ENCODE measurements at places on chromosomes 3 and 15.

DNA sequence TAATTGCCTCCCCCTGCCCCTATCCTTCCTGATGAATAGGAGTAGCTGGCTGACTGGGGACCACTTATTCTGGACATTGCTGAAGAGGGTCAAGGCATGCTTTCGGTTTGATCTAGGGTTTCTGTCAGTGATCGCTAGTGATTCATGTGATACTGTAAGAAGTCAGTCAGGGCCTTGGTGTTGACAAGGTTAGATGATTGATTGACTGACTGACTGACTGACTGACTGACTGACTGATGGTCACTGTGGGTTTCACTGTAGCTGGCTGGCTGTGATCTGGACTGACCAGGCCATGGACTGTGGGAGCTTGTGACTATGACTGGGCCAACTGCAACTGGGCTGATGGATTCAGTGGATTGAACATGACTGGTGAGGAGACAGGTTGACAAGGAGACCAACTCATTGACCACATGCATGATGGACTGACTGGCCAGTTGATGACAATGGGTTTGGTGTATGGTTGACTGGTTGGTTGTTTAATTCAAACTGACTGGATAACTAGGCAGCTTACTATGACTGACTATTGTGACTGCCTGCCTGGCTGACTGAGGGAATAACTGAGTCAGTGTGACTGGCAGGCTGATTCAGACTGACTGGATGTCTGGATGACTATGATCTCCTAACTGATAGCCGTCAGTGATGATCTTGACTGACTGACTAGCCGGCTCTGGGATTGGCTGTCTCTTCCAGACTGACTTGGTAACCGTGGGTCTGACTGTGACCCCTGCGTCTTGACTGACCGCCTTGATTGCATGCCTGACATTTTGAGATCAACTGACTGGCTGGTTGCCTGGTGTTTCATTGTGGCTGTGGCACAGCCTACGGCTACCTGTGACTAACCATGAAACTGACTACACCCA lies 509.9 kb downstream of the SHQ1 start:
- peak; percentile 72 for DNase-seq
- peaks cover 20% of the 10 kb centered on the region for H3K4me1 ChIP-seq
- peaks cover 3% of the 10 kb centered on the region for H3K36me3 ChIP-seq
- no peak overlapping the region for H3K27ac ChIP-seq
- H3K4me3 ChIP-seq = no peak overlapping the region
- no peaks in the 10 kb centered on the region for H3K27me3 ChIP-seq

- DNase-seq = no peak
- no peaks in the 10 kb centered on the region for H3K4me1 ChIP-seq
- H3K4me3 ChIP-seq = no peak overlapping the region
Measured at GRCh38 chr15:98207928-98208327, 247.4 kb downstream of the ARRDC4 start.

- no peaks in the 10 kb centered on the region for H3K27me3 ChIP-seq
- no peak overlapping the region for H3K4me3 ChIP-seq
- H3K27ac ChIP-seq = no peak overlapping the region
- no peaks in the 10 kb centered on the region for H3K36me3 ChIP-seq
- DNase-seq = no peak
Measured at GRCh38 chr15:64144192-64144564, 7.4 kb upstream of the SNX22 start.

DNA sequence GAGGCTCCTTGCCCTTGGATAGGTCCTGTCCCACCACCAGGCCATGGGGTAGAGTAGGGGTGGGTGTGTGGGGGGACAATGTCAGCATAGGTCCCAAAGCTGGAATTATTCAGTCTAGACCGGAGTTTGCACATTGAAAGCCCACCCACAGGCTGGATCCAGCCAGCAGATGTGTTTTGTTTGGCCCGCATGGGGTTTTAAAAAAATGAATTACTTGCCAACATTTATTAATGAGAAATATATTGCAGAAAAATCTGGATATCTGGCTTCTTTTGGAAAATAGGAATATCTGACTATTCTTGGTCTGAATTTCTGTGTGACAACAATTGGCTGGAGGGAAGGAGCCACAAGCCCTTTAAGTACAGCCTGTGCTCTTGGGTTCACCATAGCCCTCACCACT lies 17.3 kb upstream of the LRIG1 start:
- no peak for DNase-seq
- no peaks in the 10 kb centered on the region for H3K4me1 ChIP-seq
- H3K36me3 ChIP-seq = no peaks in the 10 kb centered on the region
- no peak overlapping the region for H3K27ac ChIP-seq

DNA sequence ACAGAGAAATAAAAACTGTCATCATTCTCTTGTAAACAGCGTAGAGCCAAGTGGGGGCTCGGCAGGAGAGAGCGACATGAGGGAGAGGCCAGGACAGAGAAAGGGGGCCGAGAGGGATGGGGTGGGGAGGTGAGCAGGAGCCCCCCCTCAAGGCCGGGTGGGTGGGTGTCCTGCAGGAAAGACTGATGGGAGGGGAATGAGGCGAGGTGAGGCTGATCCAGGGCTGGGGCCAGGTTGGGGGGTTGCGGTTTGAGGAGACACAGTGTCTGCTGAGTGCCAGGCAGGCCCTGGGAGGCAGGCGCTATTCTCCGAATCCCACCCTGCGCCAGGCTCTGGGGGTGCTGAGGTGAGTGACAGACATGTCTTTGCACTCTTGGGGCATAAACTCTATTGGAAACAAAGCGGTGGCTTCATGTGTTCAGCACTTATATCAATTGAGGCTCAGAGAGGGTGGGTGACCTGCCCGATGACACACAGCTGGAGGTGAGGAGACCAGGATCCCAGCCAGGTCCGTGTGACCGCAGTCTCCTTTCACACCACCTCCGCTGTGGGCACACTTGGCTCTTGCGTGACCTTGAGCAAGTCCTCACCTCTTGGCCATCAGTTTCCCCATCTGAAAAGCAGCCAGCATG lies 19.6 kb upstream of the CSPG4 start:
- H3K4me1 ChIP-seq = peaks cover 24% of the 10 kb centered on the region
- H3K27ac ChIP-seq = no peak overlapping the region
- peaks cover 23% of the 10 kb centered on the region for H3K27me3 ChIP-seq

- H3K36me3 ChIP-seq = no peaks in the 10 kb centered on the region
- H3K4me1 ChIP-seq = peaks cover 10% of the 10 kb centered on the region
- H3K4me3 ChIP-seq = no peak overlapping the region
- no peak overlapping the region for H3K27ac ChIP-seq
- no peaks in the 10 kb centered on the region for H3K27me3 ChIP-seq
- DNase-seq = no peak
Measured at GRCh38 chr3:3023111-3023745, 86.9 kb downstream of the IL5RA start.

GRCh38 chr3:107092121-107092520 lies 285.1 kb upstream of the CCDC54 start:
- H3K36me3 ChIP-seq = no peaks in the 10 kb centered on the region
- DNase-seq = no peak
- H3K27me3 ChIP-seq = peaks cover 23% of the 10 kb centered on the region
- H3K4me3 ChIP-seq = no peak overlapping the region
- no peaks in the 10 kb centered on the region for H3K4me1 ChIP-seq

DNA sequence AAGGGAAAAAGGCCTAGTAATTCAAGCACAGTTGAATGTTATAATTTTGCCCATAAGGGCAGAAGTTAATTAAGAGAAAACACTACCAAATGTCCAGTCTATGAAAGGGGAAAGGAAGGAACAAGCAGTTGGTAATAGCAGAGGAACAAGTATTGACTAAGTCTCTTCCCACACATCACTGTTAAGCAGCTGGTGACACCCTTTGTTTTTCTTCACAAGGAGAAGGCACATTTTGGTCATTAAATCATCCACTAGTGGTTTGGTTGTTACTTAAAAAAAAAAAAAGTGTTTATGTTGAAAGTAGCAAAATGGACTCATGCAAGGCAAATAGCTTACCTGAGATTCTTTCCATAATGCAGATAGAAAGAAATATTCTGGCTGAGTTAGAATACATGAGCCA lies 321.4 kb upstream of the NECTIN3 start:
- H3K4me3 ChIP-seq = no peak overlapping the region
- H3K36me3 ChIP-seq = no peaks in the 10 kb centered on the region
- no peaks in the 10 kb centered on the region for H3K4me1 ChIP-seq
- DNase-seq = no peak

DNA sequence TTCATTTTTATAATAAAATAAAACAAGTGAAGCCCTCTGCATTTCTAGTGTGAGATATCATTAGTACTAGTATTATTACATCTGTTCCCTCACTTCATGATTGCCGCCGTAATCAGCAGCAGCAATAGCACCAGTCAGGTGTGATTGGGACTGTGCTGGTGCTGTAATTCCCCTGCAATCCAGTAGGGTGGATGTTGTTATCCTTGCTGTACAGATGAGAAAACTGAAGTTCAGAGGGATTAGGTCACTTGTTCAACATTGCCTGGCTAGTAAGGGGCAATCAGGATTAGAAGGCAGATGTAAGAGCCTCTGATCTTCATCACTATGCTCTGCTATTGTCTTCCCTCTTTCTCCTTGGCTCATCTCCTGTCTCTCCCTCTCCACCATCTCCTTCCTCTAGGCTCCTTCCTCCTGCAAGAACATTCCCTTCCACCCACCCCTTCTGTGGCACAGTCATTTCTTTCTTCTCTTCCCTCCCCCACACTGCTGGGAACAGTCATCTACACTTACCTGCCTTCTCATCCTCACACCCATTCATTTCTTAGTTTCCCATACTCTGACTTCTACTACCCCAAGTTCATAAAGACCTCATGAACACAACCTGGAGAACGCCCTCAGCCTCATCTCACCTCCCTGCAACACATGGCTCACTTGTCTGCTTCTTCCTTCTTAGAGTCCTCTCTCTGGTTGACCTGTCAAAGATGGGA lies 29.7 kb downstream of the CRYGS start:
- H3K36me3 ChIP-seq = no peaks in the 10 kb centered on the region
- no peaks in the 10 kb centered on the region for H3K27me3 ChIP-seq
- peak overlapping the region; percentile 28 for H3K4me3 ChIP-seq
- peaks cover 100% of the 10 kb centered on the region for H3K4me1 ChIP-seq
- peak overlapping the region; percentile 2 for H3K27ac ChIP-seq
- DNase-seq = peak; percentile 55

DNA sequence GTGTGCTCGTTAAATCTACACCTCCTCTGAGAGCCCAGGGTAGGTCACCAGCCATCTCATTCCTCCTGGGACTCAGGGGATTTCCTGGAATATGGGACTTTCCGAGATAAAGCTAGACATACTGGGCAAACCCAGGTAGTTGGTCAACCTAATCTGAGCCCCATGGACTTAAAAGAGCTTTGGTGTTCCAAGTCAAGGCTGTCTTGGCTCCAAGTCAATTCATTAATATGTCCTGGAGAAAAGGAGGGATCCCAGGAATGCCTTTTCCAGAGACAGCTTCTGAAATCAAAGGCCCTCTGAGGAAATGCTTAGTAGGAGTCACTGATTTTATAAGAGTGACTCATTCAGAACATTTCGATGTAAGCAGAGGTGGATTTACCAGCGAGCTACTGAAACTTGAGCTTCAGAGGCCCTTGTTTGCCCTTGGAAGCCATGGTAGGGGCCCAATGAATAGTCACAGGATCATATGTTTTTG lies 137.3 kb upstream of the UBE2E1 start:
- DNase-seq = no peak
- H3K27ac ChIP-seq = no peak overlapping the region
- H3K4me3 ChIP-seq = no peak overlapping the region

DNA sequence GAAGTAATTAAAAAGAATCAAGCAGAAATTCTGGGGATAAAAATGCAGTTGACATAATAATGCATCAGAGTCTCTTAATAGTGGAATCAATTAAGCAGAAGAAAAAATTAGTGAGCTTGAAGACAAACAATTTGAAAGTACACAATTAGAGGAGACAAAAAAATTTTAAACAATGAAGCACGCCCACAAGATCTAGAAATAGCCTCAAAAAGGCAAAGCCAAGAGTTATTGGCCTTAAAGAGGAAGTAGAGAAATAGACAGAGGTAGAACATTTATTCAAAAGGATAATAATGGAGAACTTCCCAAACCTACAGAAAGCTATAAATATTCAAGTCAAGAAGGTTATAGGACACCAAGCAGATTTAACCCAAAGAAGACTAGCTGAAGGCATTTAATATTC lies 113.3 kb downstream of the TBC1D2B start:
- no peaks in the 10 kb centered on the region for H3K36me3 ChIP-seq
- H3K4me3 ChIP-seq = no peak overlapping the region
- H3K4me1 ChIP-seq = peaks cover 7% of the 10 kb centered on the region
- peaks cover 18% of the 10 kb centered on the region for H3K27me3 ChIP-seq
- H3K27ac ChIP-seq = no peak overlapping the region

DNA sequence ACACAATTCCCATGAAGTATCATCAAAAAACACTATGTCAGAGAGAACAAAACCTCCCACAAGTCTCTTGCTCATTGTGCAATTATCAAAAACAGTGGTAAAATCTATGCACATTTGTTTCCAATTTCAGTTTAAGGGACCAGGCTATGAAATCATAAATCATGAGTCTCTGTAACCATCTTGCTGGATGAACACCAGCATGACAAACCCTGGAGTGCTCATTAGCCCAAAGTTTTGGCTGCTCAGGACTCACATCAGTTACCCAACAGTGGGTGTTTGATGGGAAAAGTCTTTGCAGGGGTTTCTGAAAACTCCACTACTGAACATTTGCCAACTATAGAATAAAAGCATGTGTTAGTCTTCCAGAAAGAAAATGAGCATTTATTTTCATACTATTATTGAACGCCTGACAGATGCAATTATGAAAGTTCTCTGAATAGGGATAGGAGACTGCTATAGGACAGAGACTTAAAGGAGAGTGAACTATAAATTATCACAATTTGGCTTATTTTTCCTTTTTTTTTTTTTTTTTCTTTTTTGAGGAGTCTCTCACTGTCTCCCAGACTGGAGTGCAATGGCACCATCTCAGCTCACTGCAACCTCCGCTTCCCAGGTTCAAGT lies 240.8 kb upstream of the KCNMB2 start:
- no peaks in the 10 kb centered on the region for H3K27me3 ChIP-seq
- H3K4me1 ChIP-seq = no peaks in the 10 kb centered on the region
- no peak for DNase-seq
- H3K4me3 ChIP-seq = no peak overlapping the region

- H3K36me3 ChIP-seq = peaks cover 2% of the 10 kb centered on the region
- no peak for DNase-seq
- no peak overlapping the region for H3K27ac ChIP-seq
- peaks cover 2% of the 10 kb centered on the region for H3K27me3 ChIP-seq
Measured at GRCh38 chr3:67044955-67045354, 46.8 kb downstream of the KBTBD8 start.

DNA sequence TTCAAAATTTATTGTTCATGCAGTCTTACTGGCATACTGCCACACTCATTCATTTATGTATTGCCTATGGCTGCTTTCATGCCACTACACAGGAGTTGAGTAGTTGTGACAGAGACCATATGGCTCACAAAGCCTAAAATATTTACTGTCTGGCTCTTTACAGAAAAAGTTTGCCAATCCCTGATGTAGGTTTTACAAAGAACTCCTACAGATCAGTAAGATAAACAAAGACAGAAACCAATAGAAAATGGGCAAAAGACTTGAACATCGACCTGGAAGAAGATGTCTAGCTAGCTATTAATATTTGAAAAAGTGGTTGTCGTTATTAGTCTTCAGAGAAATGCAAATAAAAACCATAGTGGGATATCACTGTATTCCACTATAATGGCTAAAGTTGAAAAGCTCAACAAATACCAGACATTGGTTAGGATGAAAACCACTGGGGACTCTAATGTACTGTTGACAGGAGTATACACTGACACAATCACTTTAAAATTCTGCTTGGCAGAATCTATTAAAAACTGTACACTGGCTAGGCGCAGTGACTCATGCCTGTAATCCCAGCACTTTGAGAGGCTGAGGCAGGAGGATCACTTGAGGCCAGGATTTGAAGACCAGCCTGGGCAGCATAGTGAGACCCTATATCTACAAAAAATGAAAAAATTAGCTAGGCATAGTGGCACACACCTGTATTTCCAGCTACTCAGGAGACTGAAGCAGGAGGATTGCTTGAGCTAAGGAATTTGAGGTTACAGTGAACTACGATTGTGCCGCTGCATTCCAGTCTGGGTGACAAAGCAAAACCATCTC lies 87.7 kb downstream of the NEO1 start:
- no peak overlapping the region for H3K27ac ChIP-seq
- peaks cover 35% of the 10 kb centered on the region for H3K4me1 ChIP-seq
- H3K27me3 ChIP-seq = no peaks in the 10 kb centered on the region
- DNase-seq = no peak
